ENCODE measurements at places on chromosomes 1 and 21. TPM values are rescaled to one million over a fixed set of nuclear protein-coding genes. Genes with fewer than 3 reads are reported as not detected.

GRCh38 chr1:244749230-244750016 is 86.0 kb upstream of the COX20 start:
- no peak for DNase-seq

DNA sequence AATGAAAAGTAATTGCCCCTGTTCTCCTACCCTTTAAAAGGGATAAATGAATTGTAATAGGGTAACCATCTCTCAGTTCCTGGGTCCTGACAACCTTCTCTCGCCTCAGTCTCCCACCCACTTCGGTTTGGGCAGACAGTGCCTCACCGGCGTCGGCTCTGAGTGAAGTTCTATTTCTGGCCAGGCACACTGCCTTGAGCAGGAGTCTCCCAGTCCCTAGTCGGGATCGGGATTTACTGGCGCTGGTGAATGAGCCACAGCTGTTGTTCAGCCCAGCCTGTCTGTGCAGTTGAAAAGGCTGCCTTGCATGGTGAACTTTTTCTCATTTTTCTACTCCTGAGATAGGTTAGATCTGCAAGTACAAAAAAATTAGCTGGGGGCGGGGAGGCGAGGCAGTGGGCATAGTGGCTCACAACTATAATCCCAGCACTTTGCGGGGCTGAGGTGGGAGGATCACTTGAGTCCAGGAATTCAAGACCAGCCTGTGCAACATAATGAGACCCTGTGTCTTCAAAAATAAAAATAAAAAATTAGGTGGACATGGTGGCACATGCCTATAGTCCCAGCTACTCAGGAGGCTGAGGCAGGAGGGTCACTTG is 7.4 kb downstream of the PLEKHM2 start:
- DNase-seq, result no peak

DNA sequence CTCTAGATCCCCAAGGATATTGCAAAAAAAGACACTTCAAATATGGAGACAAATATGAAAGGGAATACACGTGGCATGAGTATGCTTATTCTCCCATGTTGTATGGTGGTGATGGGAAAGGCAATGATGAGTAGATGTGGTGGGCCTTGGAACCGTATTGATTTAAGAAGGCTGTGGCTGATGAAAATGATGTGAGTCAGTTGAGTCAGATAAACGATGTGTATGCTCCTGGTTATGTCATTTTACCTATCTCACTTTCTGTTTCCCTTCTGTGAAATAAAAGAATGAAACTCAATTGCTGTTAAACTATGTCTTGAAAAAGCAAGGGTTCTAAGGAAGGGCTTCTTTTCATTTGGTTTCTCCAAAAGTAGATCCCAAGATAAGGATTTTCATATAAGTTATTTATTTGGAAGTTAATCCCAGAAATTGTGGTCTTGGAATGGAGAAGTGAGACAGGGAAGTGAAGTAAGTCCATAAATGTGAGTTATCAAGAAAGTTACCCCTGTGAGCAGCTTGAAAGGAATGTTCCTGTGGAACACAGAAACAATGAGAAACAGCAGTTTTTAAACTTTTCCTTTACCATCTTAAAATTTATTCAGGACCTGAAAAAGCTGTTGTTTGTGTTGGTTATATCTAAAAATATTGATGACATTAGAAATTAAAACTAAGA is 292.0 kb downstream of the DUSP10 start:
- no peak for DNase-seq

- DNase-seq, result no peak
These were observed 37.3 kb upstream of the COL6A2 start for GRCh38 chr21:46060596-46061061.

DNA sequence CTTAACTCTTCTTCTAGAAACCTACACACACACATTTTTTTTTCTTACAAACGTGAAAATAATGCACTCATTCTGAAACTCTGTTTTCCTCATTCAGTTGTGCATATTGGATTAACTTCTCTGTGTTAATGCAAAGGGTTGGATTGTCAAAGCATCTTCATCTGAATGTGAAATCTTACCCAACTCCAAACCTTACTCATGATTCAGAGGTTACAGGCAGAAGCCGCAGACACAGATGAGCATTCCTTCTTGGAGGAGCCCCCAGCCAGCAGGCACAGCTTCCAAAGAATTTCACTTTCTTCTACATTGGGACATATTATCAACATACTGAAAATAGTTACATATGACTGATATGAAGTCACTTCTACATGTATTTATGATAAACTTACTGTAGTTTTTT is 15.7 kb downstream of the PATJ start:
- DNase-seq, result no peak

- no peak for DNase-seq
These were observed 25.8 kb downstream of the CDC7 start for GRCh38 chr1:91526496-91526895.

DNA sequence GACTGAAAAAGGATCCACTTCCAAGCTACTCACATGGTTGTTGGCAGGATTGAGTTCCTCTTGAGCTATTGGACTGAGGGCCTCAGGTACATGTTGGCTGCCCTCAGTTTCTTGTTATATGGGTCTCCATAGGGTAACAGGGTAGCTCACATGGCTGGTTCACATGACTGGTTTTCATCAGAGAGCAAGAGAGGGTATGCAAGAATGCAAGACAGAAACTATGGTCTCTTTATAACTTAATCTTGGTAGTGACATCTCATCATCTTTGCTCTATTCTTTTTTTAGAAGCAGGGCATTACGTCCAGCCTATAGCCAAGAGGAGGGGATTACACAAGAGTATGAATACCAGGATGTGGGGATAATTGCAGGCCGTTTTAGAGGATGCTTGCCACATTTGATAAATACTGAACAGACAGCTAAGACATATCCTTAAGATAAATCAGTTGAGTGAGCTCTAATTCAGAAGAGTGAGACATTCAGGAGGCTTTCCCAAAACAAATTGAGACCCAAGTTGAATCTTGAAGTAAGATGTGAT is 100.2 kb downstream of the HMCN1 start:
- no peak for DNase-seq

- DNase-seq, result no peak
These were observed 33.6 kb downstream of the HENMT1 start for GRCh38 chr1:108627256-108627655.

GRCh38 chr1:212643877-212644276 is 35.3 kb downstream of the ATF3 start:
- no peak for DNase-seq

GRCh38 chr1:77012066-77012465 is 144.8 kb downstream of the ST6GALNAC5 start:
- no peak for DNase-seq

DNA sequence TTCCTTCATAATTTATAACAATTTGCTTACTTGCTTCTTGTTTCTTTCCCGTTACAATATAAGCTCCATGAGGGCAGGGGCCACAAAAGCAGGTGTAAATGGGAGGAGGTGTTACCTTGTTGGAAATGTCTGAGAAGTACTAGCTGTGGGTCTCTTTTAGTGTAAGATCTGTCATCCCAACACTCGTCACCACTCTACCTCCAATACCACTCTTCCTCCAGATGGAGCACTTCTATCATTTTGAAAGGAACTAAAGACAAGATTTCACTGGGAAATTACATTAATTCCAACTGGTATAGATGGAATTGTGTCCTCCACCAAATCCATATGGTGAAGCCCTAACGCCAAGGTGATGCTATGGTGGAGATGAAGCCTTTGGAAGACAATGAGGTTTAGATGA is 53.0 kb upstream of the CPLANE2 start:
- no peak for DNase-seq

GRCh38 chr1:7422966-7423365 is 348.1 kb upstream of the VAMP3 start:
- DNase-seq, result no peak

- no peak for DNase-seq
These were observed 361 bp downstream of the TMCC2 start for GRCh38 chr1:205228093-205228521.

GRCh38 chr1:60102267-60103061 is 28.9 kb upstream of the C1orf87 start:
- no peak for DNase-seq

DNA sequence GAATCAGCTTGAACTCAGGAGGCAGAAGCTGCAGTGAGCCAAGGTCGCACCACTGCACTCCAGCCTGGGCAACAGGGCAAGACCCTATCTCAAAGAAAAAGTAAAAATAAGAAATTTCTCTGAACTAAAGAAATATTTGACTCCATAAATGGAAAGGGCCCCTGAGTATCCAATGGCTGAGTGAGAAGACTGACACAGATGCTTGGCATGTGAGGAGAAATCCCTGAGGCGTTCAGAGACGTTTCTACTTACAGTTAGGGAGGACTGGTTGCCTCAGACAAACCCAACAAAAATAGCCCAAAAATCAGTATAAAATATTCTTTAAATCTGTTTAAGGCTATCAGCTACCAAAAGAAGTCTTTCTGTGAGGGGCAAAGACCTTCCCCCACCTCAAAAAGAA is 3.0 kb upstream of the SUMO3 start:
- DNase-seq, result no peak

- DNase-seq, result no peak
These were observed 567.5 kb downstream of the PLA2G4A start for GRCh38 chr1:187396226-187396625.

DNA sequence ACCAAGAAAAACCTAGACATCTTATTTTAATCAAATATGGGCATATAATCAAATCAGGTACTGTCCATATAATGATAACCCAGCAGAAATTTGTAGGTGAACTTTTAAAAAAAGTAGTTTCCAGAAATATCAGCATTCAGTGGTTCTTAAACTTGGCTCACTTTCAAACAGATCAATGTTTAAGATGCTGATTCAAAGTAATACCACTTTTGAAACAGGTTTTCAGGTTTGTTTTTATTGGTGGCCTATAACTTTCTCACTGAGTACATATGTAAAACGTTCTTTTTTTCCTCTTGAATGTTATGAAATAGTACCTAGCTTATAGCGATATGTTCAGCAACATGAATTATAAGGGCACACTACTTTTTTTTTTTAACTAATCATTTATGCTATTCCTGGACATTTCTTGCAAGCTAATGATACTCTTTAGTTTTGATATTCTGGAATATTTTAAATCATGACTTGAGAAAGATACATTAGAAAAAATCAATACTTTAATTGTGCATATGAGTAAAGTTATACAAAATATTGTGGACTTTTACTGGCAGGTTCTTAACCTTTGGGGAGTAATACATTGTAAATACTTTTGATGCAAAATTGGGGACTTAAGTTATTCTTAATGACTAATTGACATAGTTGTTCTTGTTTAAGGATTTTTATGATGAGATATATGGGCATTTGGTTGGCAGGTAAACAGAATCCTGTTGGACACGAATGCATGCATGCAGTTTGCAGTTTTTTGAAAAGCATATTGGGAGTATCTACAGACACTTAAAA is 3.0 kb downstream of the NFIA start:
- DNase-seq, result no peak

The ZNF593OS gene
- 1.5 TPM for polyA plus RNA-seq

The ADAMTS5 gene
- polyA plus RNA-seq, result 12.1 TPM

The HRNR gene
- 0.03 TPM for polyA plus RNA-seq

The CBR1 gene
- 20.8 TPM for polyA plus RNA-seq

The ERICH3 gene
- polyA plus RNA-seq, result not detected

The S100A7 gene
- polyA plus RNA-seq, result not detected

The ZNF683 gene
- polyA plus RNA-seq, result not detected

The KCNJ9 gene
- polyA plus RNA-seq, result 0.10 TPM

Measured in forelimb muscle (tissue), 1 donor.